Stimulated activated memory B cell treated with anti-CD40 and anti-IgM and Interleukin-4, amounts not matched to agents 10 μg/mL and 1 μg/mL and 100 μg/mL, for 72 hours (primary cell): ENCODE measurements at places on chromosomes 3 and 15.

- ATAC-seq = peak; percentile 92
Observed at GRCh38 chr15:62059816-62060112, 483 bp downstream of the VPS13C start.

- ATAC-seq = no peak
Observed at GRCh38 chr3:107795514-107796094, 272.8 kb downstream of the BBX start.

GRCh38 chr15:69475769-69476358 is 23.2 kb downstream of the RPLP1 start:
- peak; percentile 59 for ATAC-seq

DNA sequence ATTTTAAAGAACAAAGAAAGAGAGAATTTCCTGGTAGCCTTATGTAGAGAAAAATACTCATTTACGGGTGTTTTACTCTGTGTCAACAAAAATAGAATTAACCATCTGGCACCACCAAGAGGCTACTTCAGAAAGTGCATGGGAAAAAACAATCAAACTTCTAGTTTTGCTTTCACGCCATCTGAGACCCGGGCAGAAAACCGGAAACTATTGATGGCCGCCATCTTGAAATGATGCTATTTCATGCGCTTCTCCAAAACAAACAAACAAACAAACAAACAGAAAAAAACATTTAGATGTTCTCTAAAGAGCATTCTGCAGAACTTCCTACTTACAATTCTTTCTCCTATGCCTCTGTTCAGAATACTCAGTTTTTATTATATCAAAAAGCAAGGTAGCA is 49.4 kb upstream of the SYNPR start:
- no peak for ATAC-seq

DNA sequence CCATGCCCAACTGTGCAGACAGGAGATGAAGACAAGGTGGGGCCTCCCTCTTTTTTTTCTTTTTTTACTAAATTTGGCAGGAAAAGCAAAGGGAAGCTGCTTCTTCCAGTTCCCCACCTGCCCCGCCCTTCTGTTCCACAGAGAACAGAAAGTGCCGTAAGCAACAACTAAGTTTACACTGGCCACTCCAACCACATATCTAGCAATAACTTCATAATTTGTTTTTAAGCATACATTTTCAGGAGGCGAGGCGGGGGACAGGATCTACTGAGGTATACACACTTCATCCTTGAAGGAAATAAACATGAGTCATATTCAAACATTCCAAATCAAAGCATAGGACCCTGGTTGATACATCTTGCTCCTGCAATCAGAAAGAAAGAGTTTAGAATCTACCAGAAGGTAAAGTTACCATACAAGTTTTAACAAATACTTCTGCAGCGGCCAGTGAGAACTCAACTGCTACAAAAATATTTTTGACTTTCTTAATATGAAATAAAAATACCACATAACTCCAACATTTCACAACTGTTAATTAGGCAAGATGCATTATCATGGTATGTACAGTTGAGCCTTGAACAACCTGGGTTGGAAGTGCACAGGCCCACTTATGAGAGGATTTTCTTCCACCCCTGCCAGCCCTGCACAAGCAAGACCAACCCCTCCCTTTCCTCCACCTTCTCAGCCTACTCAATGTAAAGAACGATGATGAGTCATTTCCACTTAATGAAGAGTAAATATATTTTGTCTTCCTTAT is 50.7 kb downstream of the FOXP1 start:
- ATAC-seq = no peak

- no peak for ATAC-seq
Observed at GRCh38 chr3:185813691-185814215, 11.1 kb downstream of the IGF2BP2 start.

GRCh38 chr15:34603095-34603494 is 19.6 kb upstream of the GOLGA8B start:
- ATAC-seq = no peak
